Glomerular endothelial cell (primary cell): ENCODE measurements at places on chromosomes 4 and X. TPM values are rescaled to one million over a fixed set of nuclear protein-coding genes. Genes with fewer than 3 reads are reported as not detected.

GRPR gene
- 0.23 TPM in 1 of 2 replicates, not detected in the other for total RNA-seq

CENPVL1 gene
- not detected in 2 replicates for total RNA-seq

FAAH2 gene
- 0.15 TPM in 1 of 2 replicates, not detected in the other for total RNA-seq

IBSP gene
- not detected in 2 replicates for total RNA-seq

FREM3 gene
- total RNA-seq = not detected in 2 replicates

GPRASP3 gene
- total RNA-seq = 3.3 and 3.6 TPM in 2 replicates

CDS1 gene
- total RNA-seq = 0.12 and 0.29 TPM in 2 replicates

REELD1 gene
- total RNA-seq = not detected in 2 replicates

HAND2 gene
- not detected in 2 replicates for total RNA-seq

PWWP3B gene
- 0.18 TPM in 1 of 2 replicates, not detected in the other for total RNA-seq

WDFY3 gene
- 85.3 and 104 TPM in 2 replicates for total RNA-seq

S100P gene
- not detected in 2 replicates for total RNA-seq

RTL9 gene
- not detected in 2 replicates for total RNA-seq

NEXMIF gene
- total RNA-seq = under 0.01 TPM in 1 of 2 replicates, not detected in the other

MAB21L2 gene
- total RNA-seq = 0.24 and 0.70 TPM in 2 replicates

CD40LG gene
- not detected in 2 replicates for total RNA-seq

ART3 gene
- total RNA-seq = 1.2 and 1.4 TPM in 2 replicates

PABPC1L2A gene
- total RNA-seq = not detected in 2 replicates

GPC3 gene
- total RNA-seq = not detected in 2 replicates

CXXC4 gene
- total RNA-seq = 0.05 and 0.06 TPM in 2 replicates

AMTN gene
- not detected in 2 replicates for total RNA-seq

SLBP gene
- total RNA-seq = 75.4 and 78.5 TPM in 2 replicates

TACR3 gene
- not detected in 2 replicates for total RNA-seq

BBS12 gene
- 2.5 TPM in 2 replicates for total RNA-seq

IL21 gene
- not detected in 2 replicates for total RNA-seq

ENPP6 gene
- total RNA-seq = 0.76 TPM in 1 of 2 replicates, not detected in the other

CSTF2 gene
- total RNA-seq = 17.9 and 23.5 TPM in 2 replicates

FGG gene
- total RNA-seq = not detected in 2 replicates

DTHD1 gene
- not detected in 2 replicates for total RNA-seq

MAGEA8 gene
- total RNA-seq = not detected in 2 replicates
